ENCODE measurements at places on chromosomes 16 and 17.

GRCh38 chr17:61968757-61969156 lies 41.0 kb upstream of the INTS2 start:
- DNase-seq = no peak

DNA sequence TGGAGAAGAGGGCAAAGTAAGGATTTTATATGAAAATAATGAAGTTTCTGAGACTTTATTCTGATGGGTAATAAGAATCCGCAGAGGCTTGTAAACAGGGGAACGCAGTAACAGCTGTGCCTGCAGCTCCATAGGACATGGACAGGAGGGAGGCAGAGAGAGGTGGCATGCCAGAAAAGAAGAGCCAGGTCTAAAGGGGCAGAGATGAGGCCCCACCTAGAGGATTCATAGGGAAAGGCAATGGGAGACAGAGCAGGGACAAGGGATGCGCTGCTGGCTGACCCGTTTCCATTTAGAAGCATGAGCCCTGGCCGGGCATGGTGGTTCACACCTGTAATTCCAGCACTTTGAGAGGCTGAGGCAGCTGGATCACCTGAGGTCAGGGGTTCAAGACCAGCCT lies 340.3 kb upstream of the CDH5 start:
- no peak for DNase-seq

DNA sequence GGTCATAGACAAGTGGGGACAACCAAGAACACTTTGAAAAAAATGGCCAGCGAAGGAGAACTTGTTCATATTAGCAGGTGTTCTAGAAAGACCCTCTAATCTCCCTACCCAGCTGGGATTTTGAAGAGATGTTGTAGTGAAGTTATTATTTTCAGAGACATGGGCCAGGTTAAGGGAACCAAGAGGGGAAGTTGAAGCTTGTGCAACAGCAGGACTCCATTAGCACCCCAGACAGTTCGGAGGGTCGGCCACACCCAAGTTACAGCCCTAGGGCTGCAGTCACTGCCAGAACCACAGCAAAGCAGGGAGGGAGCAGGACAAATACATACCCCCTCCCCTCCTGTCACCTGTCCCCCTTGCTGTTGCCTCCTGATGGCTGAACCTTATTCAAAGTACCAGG lies 42.3 kb downstream of the WSB1 start:
- DNase-seq = no peak

GRCh38 chr16:8905168-8905762 lies 23.1 kb downstream of the LITAFD start:
- no peak for DNase-seq

GRCh38 chr16:12433691-12434390 lies 369.8 kb downstream of the CPPED1 start:
- no peak for DNase-seq

DNA sequence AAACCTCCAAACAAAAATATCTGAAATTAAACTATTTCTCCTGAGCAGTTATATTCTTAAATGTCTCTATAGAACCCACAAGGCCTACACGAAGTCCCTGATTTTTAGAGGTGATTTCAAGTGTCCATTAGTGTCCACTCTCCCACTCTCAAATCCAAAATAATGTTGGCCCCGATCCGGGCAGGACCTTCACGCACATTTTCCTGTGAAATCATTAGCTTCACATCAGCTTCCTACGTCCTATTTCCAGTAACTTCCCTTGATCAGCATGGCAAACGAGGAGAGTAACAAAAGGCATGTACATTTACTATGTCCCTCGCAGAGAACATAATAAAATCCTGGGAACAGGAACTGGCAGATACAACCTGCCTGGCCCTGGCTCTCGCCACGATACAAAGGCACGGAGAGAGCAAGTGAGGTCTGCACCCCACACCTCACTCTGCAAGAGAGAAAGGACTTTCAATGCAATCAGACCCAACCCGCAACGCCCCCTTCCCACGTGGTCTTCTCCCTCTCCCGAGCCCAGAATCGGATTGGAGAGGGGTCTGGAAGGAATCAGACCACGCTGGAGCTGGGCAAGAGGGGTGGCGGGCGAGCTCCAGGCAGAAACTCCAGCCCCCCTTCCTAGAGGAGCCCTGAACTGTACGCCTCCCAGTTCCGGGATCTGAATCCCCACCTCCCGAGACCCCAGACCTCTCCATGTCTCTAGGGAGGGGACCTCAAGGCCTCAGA lies 17.5 kb upstream of the C17orf78 start:
- DNase-seq = no peak

- DNase-seq = no peak
Measured at GRCh38 chr17:34527908-34528470, 51.4 kb upstream of the TMEM132E start.

- no peak for DNase-seq
Measured at GRCh38 chr16:3553138-3553923, 23.9 kb downstream of the NLRC3 start.

- DNase-seq = no peak
Measured at GRCh38 chr17:83132251-83133081, 53.1 kb downstream of the METRNL start.

DNA sequence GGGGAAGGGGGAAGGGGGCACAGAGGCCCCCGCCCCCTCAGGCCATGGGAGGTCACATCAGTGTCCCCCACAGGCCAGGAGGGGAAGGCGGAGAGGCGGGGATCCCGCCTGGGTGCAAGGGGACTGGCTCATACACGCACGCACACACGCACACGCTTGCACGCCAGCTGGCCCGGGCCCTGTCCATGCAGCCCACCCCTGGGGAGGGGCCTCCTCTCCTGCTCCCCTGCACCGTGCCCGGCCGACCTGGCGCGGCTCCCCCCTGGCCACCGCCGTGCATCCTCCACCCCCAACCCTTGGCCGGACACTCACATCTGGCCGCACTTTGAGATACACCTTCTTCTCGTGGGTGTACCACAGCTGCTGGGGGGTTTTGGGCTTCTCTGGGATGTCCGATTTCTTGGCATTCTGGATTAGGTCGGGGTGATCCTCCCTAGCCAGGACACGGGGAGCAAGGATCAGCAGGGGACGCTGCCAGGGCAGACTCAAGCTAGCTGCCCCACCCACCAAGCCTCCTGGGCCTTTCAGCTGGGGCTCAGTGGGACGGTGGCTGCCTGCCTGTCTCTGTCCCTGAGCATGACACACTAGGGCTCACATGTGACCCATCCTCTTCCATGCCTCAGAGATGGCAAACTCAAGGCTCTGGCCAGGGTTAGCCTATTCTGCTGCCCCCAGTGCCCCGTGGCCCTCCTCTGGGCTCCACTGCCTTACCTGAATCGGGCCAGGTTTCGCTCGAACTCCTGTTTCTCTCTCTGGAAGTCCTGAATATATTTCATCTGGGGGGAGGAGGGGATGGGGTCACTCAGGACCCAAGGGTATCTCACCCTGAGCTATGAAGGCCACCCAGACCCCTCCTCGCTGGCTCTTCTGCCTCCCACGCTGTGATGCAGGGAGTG lies 6.7 kb downstream of the UBTF start:
- DNase-seq = no peak

- DNase-seq = no peak
Measured at GRCh38 chr16:69111876-69112230, 6.4 kb downstream of the HAS3 start.

All from esophagus squamous epithelium (tissue), 5 donors.